IPS DF 6.9 (cell line): ENCODE measurements at places on chromosomes 2 and 18.

DNA sequence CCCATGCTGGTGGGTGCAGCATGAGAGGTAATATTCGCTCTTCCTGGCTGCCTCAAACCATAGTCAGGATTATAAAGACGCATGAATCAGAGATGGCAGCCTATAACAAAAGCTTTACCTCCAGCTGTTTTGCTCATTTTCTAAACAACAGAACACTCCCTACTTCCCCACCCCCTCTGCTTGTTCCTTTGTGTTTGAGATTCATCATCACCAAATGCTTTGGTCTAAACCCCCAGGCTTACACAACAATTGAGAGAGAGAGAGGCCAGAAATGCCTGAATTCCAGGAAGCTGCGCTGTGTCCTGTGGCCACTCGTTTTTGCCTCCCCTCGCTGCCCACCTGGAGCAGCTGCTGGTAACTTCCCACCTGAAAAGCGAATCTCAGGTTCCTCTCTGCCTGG, 78.8 kb upstream of the CAPN13 start:
- peak; percentile 25 for DNase-seq

DNA sequence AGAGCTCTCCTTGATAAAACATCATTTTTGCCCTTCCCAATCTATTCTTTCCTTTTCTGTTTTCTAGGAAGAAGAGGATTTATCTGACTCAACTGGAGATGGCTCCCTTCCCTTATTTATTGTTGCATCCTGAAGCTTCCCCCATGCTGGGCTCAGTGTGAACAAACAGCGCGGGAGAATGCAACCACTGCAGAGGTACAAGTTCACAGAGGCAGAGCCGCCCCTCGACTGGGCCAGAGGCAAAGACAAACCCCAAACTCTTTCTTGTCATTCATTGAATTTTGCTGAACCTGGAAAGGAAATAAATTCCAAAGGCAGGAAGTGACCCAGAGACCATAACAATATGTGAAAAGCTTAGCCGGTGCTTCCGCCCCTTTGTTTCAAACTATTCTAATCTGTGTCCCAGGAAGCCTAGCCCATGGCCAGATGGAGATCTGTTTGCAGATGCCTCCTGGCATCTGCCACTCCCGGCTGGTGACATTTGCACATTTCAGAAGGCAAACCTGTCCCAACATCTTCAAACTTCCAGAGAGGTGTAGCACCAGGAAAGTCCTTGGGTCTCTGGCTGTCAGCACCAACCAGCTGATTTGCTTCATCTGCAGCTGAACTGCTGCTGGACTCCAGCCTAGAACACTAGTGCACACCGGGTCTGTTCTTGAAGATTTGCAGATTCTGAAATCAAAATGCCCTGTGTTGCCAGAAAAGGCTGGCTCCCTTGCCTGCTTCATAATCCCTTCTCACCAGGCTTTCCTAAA, 79.4 kb upstream of the MAP4K3 start:
- peak; percentile 76 for DNase-seq

DNA sequence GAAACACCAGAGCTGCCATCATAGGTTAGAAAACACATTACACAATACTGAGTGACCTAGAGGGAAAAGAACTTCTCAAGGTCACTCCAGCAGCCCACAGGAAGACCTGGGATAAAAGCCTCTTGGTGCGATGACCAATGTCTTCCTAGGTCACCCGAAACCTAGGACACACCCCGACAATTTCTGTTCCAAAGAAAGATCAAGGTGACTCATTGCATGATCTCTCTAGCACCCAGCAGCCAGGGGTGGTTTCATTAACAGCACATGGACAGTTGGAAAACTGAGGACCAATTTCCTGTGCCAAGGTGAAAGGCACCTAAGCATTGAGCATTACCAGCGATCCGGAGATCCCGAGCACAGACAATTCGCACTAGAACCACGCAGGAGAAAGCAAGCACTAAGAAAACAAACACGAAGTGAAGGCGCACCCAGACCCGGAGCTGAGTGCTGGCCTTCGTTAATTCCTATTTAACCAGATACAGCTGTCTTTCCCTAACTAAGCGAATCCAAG, 1.5 kb downstream of the CACNB4 start:
- no peak for DNase-seq

DNA sequence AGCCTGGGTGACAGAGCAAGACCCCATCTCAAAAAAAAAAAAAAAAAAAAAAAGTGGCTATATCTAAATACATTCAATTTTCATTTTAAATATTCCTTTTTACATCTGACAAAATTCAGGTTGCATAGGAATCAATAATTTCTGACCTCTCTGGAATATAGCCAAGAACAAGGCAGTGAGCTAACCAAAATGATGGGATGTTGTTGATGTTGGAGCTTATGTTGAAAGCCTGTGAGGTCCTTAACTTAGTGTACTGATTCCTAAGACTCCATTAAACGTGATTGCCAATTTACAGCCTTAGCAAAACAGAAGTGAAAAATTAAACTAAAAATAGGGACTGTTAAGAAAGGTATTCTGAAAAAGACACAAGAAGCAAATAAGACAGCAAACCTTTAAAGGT, 109.6 kb downstream of the MEP1B start:
- DNase-seq: no peak

DNA sequence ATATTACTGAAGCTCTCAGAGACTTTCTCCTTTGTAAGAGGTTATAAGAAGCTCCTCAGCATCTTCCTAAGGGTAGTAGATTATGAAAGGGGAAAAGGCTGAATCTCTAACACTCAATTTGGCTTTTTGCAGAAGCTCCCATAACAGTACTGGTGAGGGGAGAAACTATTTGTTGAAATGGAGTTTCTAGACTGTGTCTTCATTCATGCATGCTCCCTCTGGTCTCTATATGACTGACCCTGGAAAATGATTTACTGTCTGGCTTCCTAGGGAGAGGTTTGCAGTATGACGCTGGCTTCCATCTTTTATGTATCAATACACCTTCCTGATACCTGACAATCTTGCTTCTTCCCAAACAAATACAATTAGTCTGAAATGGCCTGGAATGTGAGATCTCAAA, 63.9 kb downstream of the LDAH start:
- DNase-seq: no peak

GRCh38 chr2:227117027-227117426, 47.0 kb downstream of the COL4A4 start:
- no peak for DNase-seq

DNA sequence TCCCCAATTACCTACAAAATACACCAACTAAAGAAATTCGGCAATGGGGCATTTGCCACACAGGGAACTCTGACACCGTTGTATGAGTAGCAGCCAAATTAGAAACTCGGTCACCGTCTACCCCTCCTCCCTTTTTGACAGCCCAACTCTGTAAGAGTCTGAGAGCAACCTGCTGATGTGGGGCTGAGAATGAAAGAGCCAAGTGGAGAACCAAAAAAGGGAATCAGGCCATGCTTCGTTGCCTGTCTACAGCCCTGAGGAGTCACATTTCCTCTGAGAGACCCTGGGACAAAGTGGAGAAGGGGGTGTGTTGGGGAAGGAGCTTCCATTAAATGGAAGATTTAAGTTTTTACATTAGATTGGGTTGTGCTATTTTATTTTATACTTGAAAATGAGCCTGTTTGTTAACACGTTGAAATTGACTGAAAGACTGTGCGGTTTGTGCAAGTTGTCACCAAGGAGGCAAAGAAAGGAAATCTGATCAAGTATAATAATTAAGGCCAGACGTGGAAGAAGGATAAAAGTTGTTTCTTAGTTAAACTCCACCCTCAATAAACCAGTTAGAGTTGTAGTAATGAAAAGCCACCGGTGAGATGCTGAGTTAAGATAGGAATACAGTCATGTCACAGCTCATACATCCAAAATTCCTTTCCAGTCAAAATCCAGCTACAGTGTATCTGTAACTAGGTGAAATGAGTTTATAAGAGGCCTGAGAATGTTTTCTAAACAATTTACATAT, 131.7 kb upstream of the CREB1 start:
- DNase-seq: no peak

DNA sequence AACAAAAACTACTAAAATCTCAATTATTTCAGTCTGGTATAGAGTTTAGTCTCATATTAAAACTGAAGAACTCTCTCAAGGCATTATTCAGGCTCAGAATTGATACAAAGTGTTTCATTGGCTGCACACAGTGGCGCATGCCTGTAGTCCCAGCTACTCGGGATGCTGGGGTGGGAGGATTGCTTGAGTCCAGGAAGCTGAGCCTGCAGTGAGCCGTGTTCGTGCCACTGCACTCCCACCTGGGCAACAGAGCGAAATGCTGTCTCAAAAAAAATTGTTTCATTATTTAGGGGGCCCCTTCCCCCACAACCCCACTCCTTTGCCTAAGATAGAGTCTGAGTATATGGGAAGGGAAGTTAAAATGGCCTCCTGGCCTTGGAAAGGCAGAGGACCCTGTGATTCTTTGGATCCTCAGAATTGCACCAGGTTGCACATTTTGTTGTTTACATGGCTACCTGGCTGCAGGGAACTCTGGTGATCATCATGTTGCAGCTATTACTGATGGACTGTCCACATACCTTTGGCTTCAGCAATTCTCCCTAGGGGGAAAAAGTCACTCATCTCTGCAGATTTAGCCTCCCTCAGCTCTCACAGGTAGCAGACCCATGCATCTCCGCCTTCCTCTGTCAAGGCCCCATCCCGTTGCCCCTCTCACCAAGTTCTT, 19.2 kb upstream of the CYRIA start:
- DNase-seq: no peak

DNA sequence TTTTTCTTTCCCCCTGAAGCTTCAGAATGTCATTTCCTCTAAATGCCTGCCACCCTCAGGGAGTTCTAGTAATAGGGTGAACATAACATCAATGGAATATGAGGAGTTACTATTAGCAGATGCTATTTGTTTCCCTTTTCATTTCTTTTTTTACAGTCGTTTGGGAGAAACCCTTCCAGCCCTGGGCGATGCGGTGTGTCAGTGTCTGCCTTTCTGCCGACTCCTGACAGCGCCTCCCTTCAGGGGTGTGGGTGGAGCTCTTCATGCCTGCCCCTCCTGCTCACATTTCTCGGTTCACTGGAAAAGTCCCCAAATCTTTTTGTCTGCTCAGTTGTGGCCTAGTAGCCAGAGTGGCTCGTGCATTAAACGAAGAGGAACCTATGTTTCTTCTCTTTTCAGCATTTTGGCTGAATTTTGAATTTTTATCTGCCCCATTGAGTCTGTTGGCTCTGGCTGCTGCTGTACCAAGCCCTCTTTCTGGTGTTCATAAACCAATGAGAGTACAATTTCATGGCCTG, 72.3 kb downstream of the FMNL2 start:
- DNase-seq: no peak

GRCh38 chr2:70354264-70354949, 52.5 kb upstream of the FAM136A start:
- no peak for DNase-seq

- DNase-seq: no peak
Measured at GRCh38 chr2:69734035-69734611, 7.8 kb upstream of the ANXA4 start.
